ENCODE measurements at places on chromosomes 11 and 22.

DNA sequence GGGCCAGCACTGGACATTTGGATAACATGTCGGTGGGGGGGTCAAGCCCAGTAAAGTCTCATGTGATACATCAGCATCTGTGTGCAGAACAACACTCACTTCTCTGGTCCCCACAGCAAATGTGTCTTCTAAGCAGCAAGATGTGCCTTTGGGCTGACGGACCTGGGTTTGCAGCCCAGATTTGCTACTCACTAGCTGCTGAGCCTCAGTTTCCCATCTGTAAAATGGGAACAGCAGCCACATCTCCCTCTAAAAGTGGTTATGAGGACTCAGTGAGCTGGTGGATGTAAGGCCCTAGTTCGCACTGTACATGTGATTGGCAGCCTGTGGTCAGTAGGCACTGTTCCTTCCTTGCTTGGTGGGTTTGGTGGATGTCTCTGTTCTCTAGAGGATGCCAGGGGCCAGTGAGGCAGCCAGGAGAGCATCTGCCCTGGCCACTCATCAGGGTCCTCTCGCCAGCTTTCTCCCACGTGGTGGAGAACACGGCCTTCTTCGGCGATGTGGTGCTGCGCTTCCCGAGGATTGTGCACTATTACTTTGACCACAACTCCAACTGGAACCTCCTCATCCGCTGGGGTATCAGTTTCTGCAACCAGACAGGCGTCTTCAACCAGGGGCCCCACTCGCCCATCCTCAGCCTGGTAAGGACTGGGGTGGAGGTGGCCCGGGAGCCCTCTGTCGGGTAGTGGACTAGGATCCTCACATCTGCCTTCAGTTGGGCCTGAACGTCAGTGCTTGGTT lies 12.5 kb downstream of the CCDC134 start:
- no peak for DNase-seq

DNA sequence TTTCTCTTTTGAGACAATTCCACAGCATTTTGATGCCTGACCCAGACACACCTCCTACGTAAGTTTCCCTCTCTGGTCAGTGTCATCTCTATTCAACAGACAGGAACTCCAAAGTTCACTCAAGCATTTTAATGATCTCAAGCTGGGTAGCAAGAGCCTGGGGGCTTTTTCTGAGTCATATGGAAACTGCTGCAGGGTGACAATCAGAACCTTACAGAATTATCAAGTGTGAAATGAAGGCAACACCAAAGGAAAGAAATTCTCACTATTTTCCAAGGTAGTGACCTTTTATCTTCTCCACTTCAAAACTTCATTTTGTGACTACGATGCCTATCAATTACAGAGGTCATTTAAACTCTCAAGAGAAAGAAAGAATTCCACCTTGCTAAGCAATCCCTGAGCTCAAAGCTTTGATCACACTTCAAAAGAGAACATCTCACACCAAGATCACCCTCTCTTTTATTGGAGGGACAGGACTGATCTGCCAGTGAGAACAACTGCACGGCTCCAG lies 229.0 kb upstream of the ZC3H12C start:
- peak; percentile 24 for DNase-seq

DNA sequence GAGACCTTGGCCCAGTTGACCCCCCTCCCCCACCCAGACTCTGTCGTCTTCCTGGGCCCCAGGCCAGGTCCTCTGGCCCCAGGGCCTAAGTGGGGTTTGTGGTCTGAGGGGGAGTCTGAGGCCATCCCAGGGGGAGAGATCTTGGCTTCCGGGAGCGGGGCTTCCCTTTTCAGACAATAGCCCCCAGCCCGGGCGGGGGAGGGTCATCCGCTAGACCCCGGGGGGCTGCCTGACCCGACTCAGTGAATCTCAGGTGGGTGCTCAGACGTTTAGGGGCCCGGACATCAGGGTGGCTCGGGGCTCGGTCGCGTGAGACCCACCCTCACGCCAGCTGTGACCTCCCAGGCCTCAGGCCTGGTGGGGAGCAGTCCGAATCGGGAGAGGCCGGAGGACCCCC lies 609 bp downstream of the MAPK11 start:
- no peak for DNase-seq

- no peak for DNase-seq
These were observed 846 bp upstream of the NRGN start for GRCh38 chr11:124738713-124739478.

GRCh38 chr11:67371189-67371910 lies 2.0 kb downstream of the CLCF1 start:
- DNase-seq = peak; percentile 65

DNA sequence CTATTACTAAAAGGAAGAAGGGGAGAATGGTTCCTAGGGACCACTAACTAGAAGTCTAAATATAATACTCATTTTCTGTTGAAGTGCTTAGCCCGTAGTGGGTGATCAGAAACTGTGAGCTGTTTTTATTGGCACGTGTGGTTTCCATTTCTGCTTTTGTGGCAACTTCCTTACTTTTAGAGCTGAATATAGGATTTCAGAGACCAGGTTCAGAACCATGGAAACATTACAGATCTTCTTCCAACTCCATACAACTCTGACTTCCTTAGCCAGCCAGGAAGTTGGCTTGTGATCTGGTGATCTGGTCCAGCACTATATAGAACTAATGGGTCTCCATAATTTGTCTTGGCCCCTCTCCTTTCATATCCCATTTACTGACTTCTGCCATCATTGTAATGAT lies 2.6 kb upstream of the ME3 start:
- DNase-seq = no peak

DNA sequence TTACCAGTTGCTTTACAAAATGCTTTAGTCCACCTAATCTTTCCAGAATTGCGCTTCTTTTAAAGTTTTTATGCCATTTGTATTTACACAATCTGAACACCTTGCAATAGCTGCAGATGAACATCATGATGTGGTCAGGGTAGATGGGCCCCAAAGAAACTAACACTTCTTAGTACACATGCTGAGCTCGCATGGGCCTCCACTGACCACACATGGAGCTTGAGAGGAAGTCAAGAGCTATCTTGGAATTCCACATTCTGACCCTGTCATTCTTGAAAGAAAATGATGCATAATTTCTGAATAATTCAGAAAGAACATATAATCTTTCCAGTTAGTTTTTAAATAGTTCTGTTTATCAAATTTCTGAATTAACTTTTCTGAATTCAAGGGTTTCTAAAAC lies 7.7 kb downstream of the LIPT2 start:
- no peak for DNase-seq

DNA sequence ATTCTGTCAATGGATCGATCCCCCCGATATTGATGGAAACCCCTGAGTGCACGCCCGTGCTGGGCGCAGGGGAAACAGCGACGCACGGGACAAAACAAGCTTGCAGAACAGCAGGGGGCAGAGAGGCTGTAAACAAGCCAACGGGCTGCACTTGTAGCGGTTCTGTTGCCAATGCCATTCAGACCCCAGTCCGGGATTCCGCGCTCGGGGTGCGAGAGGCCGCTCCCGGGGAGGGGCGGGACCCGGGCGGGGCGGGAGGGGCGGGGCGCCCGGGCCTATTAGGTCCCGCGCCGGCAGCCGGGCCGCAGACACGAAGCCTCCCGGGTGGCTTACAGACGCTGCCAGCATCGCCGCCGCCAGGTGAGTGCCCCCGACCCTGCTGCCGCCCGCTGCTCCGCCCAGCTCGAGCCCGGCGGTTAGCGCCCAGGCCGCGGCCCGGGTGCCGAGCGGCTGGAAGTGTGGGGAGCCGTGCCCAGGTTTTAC lies at the start of gene BIK:
BIK (plus strand) TSS at position 307 of the 483 bp plus-strand sequence. CDS start 13,273 bp downstream, outside the sequence.
- no peak for DNase-seq

DNA sequence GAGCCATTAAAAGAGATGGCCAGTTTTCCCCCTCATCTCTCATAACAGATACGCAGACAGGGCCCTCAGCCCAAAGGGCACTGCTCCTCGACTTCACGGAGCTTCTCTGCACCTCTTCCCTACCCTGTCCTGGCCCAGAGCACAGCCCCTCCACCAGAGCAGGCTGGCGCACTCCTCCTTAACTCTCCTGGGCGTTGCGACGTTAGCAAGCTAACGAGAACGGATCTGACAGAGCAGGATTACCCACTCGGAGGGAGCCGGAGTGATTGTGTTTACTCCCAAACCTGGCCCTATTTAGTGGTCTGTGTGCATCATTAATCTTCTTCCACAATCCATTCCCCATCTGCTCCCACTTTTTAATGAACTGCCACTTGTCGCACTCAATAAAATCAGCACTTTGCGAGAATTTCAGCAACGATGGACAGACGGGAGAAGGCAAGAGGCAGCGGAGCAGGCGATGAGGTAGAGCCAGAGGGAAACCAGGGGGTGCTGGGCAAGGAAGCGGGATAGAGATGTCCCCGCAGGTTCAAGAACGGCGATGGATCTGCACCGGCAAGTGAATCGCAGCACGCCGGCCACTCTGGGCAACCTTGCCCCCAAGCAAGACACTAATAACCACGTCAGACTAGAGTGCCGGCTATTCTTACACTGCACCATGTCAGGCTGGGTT lies 159.4 kb downstream of the BUD13 start:
- DNase-seq = no peak

DNA sequence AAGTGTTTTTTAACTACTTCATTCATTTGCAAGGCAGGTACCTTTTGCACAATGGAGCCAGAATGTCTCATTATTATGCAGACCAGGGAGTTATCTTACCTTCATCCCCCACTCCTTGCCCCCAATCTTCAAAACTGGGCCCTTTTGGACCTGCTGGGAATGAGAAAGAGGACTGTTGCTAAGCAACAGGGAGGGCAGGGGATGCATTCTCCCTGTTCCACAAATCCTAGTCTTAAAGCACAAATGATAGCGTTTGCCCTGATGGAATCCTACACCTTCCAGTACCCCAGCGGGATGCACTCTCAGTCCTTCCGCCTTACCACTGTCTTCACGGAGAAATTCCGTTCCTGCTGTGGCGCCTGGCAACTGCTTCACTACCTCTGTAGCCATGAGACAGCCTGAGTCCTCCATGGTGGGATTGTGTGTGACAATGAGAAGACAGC lies 4.1 kb upstream of the KCNJ1 start:
- no peak for DNase-seq

- no peak for DNase-seq
These were observed 162.3 kb downstream of the FBXO7 start for GRCh38 chr22:32636884-32637283.

GRCh38 chr22:40036591-40037225 lies 42.0 kb downstream of the FAM83F start:
- peak; percentile 79 for DNase-seq

DNA sequence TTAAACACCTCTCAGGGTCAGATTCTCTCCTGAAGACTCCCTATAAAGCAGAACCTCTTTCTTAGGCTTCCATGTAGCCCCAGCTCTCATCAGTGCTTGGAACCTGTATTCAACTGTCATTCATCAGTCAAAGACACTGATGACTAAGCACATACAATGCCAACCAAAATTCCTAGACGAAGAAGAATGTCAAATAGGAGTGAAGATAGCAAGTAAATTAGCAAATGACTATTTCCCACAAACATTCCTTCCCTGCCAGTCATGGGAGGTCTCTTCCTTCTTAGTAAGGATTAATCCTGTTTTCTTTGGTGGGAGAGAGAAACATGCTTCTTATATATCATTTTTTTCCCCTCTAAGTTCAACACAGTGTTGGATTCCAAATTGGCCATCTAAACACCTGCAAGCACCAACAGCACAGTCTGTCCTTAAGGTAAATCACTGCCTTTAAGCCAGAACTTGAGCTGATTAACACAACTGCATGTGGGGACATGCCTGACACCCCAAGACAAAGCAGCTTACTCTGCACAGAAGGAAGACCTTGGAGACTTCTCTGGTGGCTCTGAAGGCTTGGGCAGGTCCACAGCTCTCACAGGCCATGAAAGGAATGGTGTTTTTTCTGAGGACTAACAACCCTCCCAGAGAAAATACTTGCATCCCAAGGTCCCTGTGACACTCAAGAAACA lies 47.5 kb upstream of the ME3 start:
- DNase-seq = peak; percentile 86

GRCh38 chr22:48236261-48236660 lies 1473.8 kb downstream of the TBC1D22A start:
- DNase-seq = no peak

GRCh38 chr22:28408709-28409108 lies 270.9 kb downstream of the TTC28 start:
- peak; percentile 38 for DNase-seq

- DNase-seq = no peak
These were observed 27.0 kb downstream of the MYBPC3 start for GRCh38 chr11:47325271-47326041.

DNA sequence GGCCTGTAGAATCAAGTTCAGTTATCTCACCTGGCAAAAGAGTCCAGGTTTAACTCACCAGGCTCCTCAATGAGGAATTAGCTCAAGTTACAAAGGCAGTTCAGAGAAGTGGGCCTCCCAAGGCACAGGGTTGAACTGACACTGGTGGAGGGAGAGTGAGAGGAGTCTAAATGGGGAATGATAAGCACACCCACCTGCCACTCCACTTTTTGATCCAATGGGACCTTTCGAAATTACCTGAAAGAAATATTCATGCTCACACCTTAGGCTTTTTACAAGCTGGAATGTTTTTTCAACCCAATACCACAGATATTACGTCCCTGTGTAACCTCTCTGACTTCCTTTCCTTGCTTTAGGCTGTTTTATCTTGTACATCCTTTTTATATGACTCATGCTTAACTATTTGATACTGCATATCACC lies 642.7 kb upstream of the TENM4 start:
- peak; percentile 3 for DNase-seq

DNA sequence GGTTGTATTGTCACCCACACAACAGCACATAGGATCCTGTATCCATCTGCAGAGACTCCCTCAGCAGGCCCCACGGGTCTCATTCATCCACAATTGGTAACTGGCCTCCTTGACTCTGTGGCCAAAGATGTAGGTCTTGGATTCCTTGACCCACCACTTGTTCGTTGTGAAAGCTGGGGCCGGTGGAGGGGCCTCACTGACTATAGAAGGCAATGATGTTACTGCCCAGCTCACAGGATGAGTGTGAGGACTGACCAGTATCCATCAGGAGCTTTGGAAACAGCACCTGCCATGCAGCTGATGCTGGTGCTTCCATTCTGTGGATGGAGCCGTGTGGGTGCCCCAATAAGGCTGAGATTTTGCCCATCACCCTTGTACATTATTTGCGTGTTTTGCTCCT lies 615.7 kb downstream of the BRD1 start:
- no peak for DNase-seq

DNA sequence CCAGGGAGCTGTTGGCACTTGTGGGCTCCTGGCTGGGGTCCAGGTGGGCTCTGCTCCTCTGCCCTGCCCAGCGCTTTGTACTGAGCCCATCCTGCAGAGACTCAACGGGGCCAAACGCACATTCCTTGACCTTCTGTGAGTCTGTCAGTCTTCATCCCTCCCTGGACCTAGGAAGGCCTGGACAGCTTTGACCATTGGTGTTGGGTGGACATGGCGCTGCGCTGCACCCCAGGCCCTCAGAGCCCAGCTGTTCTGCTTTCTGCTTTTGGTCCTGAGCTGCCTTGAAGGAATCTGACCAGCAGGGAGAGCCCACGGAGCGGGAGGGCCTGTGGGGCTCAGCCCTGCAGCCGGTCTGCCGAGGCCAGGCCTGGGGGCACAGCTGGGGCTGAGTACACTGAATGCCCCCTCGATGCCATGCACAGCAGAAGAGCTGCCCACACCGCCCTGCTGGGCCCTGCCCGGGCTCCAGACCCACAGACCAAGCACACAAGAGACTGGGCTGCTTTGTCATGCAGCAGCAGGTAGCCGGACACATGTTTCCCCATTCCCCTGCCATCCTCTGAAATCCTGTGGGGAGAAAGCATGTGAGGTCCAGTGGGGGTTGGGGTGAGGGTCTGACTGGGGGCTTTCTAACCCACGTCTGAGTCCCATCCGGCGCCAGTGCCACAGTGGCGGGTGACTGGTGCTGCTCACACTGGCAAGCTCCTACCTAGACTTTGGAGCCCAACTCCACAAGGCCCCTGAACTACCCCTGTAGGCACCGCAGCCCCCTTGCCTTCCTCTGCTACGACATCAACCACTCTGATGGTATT lies 24.1 kb upstream of the CCDC188 start:
- DNase-seq = peak; percentile 23

Measured in iris pigment epithelial cell (primary cell).